Astrocyte of the spinal cord (primary cell): ENCODE measurements at places on chromosomes 12 and 14.

- DNase-seq = no peak
Measured at GRCh38 chr12:101854747-101855146, 22.6 kb upstream of the DRAM1 start.

DNA sequence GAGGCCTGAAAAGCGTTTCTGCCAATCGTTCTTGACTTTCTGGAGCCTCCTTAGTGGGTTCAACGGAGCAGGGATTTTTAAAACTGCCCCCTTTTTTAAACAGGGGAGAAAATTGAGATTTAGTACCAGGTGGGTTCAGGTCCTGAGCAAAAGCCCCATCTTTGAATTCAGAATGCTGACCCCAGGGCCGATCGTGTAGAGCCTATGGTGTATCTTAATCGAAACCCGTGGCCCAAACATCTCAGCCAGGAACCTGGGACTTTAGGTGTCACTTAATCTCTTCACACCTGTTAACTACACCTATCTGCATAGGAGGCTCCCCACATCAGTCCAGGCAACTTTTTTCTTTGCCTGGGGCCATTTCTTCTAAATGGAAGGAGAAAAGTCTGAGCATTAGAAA, 6.4 kb upstream of the TBX5 start:
- no peak for DNase-seq

GRCh38 chr14:92531106-92531873, 17.7 kb downstream of the RIN3 start:
- no peak for DNase-seq

- DNase-seq = peak; percentile 22
Measured at GRCh38 chr14:102508774-102509745, 516 bp downstream of the ANKRD9 start.

DNA sequence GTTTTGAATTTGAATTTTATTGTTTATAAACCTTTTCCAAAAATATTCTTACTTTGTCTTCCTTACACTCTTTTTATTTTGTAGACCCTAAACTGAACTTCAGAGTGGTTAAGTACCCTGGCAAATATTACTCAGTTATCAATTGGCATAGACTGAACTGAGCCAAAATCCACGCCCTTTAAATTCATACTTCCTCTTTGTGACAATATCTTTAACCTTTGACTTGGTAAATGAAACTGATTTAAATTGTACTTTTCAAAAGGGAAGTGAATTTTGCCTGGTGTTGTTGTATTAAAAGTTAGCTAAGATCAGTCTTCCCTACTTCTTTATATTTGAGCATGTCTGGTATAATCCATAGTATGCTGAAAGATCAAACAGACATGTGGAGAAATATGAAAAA, 184.3 kb upstream of the USP15 start:
- no peak for DNase-seq

DNA sequence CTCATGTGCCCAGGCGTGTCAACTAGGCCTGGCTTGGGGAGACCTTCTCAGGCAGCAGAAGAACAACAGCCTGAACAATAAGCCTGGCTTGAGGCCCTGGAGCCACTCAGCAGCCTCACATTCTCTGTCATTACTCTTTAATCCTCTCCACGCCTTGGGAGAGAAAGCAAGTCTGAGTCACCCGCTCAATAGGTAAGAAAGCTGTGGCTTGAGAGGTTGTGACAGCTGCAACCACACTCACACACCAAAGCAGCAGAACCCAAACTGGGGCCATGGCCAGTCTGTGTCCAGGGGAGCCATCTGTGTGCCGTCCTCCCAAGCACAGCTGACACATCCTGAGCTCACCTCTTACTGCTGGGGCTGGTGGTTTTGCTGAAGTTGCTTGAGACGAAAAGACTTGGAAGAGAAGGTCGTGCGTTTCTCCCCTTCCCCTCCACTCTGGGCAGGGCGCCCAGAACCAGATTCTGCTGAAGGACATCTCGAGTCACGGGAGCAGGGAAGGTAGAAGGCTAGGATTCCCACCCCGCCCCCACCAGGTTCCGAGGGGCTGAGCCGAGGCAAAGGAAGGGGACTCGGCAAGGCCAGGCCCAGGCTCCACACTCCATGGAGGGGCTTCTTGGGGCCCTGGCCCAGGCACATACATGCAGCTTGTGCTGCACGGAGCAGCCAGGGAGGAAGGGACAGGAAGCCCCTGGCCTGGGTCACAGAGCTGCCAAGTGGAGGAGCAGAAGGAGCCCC, 5.5 kb downstream of the TMEM63C start:
- peak; percentile 43 for DNase-seq

DNA sequence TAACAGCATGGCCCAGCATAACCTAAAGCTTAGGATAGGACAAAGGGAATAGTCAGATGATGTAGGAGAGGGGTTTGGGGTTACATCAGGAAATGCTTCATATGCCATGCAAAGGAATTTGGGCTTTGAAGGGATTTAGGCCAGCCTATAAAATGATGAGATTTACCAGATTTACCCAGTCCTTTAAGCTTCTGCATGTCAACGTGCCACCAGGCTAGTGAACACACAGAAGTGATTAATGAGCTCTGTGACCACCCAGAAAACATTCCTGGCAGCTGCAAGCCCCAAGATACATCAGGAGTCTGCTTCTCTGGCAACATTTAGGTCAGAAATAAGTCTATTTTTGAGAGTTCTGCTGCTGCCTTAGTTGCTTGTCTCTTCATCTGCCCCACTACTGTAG, 118.3 kb downstream of the LRIG3 start:
- no peak for DNase-seq

GRCh38 chr14:98167275-98167674, 1104.7 kb downstream of the BCL11B start:
- DNase-seq = no peak

DNA sequence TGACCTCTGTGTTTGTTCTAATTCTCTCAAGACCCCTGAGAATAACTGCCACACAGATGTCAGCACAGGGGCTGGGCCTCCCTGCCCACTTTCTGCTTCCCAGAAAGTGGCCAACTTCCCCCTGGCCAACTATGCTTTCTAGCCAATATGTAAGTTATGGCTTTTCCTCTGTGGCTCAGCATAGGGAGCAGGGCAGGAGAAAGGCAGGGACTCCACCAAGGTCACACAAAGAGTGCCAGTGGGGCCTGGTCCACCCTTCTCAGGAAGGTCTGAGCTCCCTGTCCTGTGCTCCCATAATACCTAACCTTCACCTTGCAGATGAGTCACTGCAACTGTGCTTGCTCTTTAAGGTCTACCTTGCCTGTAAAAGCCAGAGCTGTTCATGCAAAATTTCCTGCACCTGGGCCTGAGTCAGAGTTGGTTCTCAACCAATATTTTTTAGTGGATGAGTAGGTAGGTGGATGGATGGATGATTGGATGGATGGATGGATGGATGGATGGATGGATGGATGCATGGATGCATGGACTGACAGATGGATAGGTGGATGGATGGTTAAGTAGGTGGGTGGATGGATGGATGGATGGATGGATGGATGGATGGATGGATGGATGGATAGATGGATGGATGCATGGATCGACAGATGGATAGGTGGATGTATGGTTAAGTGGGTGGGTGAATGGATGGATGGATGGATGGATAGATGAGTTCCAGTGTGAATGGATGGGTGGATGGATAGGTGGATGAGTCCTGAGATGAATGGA, 64.2 kb downstream of the DIO3 start:
- DNase-seq = no peak

GRCh38 chr14:94571395-94571794, 9.8 kb upstream of the SERPINA5 start:
- peak; percentile 9 for DNase-seq

DNA sequence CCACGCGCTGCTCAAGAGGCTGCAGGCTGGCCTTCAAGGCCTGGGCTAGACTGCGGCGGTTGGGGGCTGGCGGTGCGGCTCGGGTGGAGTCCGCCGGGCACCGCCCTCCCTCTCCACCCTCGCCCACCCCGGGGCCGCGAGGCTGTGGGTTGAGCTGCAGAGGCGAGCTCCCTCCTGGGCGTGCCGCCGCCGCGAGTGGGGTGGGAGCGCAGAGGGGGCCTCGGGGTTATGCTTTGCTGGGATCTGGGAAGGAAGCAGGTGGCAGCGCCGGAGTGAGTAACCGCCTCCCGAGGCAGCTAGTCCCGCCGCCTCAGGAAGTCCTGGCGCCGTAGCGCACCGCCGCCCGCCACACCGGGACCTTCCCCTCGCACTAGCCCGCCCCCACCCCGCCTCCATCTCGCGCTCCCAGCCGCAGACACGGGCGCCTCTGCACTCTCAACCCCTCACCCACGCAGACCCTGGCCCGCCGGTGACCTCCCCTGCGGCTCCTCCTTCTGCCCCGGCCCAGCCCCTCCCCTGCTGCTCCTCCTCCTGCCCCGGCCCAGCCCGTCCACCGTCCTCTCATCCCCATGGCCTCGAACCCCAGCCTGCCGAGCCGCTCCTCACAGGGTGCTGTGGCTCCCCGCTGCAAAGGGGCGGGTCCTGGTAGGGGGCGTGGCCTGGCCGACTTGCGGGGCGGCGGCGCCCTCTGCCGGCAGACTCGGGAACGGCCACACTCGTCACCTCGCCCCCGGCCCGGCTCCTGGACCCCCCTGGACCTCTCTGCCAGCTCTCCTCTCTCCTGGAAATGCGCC, 16.6 kb downstream of the TAMALIN start:
- peak; percentile 62 for DNase-seq

DNA sequence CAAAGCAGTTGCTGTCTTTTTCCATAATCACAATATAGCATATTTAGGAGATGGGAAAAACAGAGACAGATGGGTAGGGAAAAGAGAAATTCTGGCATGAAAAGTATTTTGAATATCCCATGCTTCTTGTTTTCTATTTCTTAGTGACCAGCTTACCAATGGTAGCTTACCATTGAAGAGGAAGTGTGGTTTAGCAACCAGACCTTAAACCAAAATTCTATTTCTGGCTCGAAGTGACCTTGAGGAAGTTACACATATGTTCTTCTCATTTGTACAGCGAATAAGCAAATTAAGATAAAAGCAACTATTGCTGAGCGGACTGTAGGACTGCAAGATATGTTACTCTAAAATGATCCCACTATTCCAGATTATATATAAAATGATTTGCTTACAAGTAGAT, 82.9 kb downstream of the FGD4 start:
- no peak for DNase-seq

DNA sequence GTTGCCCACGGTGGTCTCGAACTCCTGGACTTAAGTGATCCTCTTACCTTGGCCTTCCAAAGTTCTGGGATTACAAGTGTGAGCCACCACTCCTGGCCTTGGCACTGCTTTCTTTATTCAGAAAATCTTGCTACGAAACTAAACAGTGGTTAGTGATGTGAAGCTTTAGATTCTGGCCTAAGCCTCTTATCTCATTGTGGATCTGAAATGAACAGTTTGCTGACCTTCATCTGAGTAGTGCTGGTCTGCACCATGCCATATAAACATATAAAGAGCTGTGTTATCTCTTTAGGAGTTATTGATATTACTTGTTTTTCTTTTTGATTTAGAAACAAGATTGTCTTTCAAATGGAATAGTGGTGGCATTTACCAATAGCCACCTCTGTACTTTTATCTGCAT, 22.6 kb downstream of the SRGAP1 start:
- DNase-seq = no peak

DNA sequence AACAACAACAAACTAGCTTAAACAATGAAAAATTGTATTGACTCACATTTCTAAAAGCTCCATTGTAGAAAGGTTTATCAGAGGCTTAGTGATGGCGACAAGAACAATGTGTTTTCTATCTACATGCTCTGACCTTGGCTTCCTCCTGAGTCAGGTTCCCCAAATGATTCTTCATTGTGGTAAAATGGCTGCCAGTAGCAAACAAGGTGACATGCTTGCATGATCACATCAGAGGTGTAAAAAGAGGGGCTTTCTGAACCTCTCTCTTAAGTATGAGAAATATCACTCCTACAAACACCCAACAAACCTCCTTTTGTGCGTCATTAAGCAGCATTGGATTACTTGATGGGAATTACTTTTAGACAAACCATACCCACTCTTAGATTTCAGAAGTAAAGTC, 252.4 kb upstream of the SYT1 start:
- DNase-seq = no peak

- DNase-seq = no peak
Measured at GRCh38 chr12:50922820-50923219, 29.5 kb upstream of the HIGD1C start.

DNA sequence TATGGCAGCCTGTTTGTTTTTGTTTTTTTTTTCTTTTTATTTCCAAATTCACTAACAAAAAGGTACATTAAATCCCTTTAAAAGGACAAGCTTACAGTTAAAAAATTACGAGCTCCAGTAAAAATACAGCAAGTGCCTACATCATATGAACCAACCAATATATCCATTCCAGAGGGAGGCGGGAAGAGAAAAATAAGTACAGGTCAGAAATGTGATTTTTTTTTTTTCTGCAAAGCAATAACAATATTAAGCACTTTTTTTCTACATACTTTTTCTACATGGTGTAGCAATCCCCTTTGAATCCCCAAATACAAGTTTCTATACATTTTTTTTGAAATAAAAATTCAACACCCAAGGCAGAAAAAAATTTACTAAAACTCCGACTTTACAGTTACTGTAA, 100.6 kb downstream of the BCL11B start:
- no peak for DNase-seq
